ENCODE measurements at places on chromosomes 5 and 9.

- no peak for DNase-seq
Observed at GRCh38 chr5:2879701-2880100, 128.2 kb upstream of the IRX2 start.

DNA sequence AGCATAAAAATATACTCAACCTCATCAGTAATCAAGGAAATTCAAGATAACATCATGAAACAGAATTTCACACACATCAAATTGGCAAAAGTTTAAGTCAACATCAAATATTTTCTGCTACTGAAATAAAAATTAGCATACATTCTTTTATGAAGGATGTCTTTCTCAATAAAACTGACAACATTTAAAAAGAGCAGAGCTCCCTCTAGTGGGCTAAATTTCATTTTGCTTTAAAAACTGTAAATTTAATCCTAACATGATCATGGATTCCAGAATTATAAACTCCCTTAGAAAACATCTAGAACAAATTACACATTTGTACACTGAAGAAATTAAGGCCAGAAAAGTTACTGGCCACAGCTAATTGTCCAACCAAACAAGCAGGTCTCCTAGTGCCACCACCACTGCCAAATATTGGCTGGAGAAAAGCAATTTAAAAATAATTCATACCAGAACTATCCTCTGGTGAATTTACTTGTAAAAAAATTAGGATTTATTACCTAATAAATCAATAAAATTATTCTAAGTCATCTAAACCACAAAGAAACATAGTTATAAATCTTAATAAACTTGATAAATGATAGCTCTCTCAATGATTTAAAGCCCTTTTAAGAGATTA is 31.2 kb downstream of the DEPDC1B start:
- no peak for DNase-seq

GRCh38 chr5:90709323-90710155 is 150.9 kb downstream of the ADGRV1 start:
- no peak for DNase-seq

DNA sequence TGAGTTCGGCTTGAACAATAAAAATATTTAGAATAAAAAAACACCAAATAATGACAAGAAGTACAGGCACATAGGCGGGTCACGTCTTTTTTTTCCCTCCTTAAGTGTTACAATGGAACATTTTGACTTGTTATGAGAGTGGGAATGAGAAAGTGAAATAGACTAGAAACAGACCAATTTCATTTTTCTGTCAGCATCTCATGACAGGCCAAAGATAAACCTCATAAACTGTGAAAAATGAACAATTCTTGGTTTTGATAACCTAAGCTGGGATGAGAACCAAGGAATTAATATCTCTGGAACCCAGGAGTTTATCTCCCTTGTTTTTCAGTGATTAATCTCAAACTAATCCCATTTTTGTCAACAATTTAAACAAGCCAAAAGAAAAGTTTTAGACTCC is 299.5 kb downstream of the SLIT3 start:
- no peak for DNase-seq

DNA sequence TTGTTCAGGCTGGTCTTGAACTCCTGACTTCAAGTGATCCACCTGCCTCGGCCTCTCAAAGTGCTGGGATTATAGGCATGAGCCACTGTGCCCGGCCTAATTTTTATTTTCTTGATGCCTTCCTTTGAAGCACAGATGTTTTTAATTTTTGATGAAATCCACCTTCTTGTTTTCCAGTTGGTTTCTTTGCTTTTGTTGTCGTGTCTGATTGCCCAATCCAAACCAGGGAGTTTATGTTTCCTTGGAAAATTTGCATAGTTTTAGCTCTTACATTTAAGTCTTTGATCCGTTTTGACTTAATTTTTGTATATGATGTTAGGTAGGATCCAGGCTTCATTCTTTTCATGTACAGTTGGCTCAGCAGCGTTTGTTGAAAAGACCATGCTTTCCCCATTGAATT is 15.2 kb downstream of the EHMT1 start:
- no peak for DNase-seq

DNA sequence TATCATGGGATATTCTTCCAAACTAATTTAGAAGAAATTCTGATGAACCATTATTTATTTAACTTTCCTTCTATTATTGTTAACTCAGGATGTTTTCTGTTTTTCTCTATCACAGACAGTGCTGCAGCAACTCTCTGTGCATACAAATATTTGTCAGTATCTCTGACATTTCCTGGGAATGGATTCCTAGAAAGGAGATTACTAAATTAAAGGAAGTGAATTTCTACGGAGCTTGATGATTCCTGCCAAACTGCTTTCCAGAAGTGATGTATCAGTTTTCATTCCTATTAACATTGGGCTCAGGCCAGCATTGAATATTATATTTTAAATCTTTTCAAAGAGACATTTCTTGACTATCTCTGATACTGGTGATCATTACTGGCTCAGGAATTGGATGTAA is 26.0 kb upstream of the MAST4 start:
- no peak for DNase-seq

- DNase-seq = peak; percentile 28
Observed at GRCh38 chr5:142015781-142016533, 3.1 kb upstream of the GNPDA1 start.

GRCh38 chr5:87746341-87746740 is 333.6 kb upstream of the CCNH start:
- no peak for DNase-seq

DNA sequence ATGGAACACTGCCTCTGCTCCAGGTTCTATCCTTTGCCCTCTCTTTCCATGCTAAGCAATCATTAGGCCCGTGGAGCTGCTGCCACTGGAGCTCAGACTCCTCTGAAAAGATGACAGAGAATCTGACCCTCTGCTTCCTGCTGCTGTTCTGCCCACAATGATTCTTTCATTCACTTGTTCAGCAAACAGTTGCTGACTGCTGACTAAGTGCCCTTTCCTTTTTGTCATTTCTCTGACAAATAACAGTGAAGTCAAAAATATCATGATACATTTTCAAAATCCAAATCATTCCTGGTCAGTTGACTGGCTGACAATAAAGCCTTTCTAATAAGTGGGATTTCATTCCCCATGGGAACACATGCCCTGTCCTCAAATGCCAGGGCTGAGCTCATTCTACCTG is 110.1 kb downstream of the SIL1 start:
- DNase-seq = no peak

DNA sequence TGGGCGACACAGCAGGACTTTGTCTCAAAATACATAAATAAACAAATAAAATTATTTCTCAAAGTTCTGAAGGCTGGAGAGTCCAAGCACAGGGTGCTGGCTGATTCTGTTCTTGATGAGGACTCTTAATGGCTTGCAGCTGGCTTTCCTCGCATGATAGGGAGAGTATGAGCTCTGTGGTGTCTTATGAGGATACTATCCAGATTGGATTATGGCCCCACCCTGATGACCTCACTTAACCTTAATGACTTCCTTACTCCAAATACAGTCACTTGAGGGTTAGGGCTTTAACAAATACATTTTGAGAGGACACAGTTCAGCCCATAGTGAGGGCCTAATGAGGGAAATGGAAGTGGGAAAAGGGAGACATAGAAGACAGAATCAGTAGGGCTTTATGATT is 87.7 kb downstream of the FOCAD start:
- DNase-seq = no peak

- DNase-seq = no peak
Observed at GRCh38 chr5:1887588-1888360, 5.0 kb upstream of the IRX4 start.

DNA sequence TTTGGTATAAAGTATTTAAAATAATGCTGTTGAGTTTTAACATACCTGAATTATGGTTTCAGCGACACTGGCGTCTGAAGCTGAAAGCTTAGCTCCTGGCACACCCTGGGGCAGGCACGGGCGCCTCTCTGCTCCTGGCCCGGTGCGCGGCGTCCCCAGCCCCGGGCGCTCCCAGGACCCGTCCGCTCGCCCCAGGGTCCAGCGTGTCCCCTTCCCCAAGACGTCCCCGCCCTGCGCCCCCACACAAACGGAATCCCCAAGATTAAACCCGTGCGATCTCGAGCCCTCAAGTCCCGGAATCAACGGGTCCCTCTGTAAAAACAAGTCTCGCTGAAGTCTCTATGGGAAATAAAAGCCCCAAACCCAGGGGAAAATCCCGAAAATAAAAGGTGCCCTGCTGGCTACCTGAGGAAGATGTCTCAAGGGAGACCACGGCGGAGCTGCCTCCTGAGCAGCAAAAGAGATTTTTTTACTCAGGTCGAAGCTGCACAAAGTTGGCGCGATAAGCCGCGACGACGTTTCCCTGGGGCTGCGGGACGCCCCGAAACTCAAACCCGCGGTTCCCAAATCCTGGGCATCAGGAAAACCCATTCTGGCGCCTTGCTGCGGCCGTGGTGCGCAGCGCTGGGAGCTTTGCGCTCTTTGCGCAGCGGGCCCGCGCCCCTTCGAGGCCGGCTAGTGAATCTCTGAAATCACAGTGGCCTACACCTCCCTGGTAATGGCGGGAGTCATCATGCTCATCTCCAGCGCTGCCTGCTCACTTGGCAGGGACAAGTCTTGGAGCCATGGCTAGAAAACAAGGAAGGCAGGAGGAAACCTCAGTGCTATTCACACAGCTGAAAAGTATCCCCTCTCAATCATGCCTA is 6.3 kb upstream of the IFNA8 start:
- DNase-seq = no peak

DNA sequence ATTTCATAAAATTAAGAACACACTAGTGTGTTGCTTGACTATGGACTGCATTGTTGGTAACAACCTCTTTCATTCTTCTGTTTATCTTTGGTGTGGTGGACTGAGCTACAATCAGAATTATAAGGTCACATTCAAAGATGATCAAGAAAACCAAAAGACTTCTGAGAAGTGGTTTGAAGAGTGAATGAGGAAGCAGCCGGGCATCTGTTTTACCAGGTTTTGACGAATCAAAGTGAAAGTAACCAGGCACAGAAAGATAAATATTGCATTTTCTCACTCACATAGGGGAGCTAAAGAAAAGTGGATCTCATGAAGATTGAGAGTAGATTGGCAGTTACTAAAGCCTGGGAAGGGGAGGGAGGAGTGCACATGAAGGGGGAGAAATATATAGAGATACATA is 589.1 kb downstream of the ZNF608 start:
- DNase-seq = no peak

DNA sequence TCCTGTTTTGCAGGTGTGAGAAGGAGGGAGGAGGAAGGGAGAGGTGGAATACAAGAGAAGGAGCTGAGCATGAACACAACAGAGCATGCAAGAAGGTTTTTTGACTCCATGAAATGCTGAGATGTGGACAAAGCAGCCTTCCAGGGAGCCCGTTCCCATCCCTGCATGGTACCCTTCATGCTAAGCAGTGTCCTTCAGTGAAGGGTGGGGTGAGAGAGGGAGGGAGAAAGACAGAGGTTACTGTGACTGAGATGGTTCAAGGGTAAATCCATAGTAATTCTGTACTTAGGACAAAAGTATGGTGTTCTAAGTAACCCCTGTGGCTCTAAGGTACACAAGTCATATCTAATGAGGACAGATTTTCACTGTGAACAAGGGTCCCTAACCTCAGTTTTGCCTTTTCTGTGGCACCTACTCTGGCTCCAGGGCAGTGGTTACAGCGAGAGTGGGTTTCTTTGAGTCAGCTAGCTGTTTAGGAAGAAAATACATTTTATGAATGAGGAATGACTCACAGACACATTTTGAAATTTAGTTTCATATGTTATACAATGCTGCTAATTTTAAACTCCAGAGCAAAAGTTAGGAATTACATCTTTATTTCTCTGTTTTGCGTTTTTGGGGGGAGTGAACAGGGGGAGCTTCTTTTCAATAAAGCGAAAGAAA is 184.9 kb upstream of the SLC12A2 start:
- no peak for DNase-seq

DNA sequence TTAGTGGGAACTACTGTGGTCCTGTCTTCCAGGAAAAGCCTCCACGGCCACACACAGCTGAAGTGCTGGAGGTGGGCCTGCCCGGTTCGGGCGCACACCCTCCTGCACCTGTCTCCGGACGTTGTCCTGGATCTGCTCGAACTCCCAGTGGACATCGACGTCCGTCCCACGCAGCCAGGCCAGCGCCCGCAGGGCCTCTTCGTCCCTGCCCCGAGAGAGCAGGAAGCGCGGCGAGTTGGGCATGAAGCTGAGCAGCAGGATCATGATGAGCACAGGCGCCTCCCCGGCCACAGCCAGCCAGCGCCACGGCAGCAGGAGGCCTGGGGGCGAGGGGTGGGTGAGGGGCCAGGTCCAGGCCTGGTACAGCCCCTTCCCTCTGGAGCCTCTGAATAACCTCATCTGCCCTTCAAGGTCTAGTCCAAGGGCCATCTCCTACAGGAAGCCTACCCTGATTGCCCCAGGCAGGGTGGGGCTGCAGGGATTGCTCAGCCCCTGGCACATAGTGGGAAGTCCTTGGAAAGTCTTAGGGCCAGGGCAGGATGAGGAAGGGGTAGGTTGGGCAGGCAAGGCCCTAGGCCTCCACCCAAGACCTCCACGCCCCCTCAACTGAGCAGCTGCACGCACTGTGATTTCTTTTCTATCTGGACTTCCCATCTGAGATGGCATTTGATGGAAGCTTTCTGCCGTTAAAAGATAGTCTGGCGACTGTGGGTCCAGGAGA is 3.4 kb downstream of the SLC2A6 start:
- no peak for DNase-seq

GRCh38 chr5:149240354-149240998 is 31.2 kb upstream of the AFAP1L1 start:
- no peak for DNase-seq

DNA sequence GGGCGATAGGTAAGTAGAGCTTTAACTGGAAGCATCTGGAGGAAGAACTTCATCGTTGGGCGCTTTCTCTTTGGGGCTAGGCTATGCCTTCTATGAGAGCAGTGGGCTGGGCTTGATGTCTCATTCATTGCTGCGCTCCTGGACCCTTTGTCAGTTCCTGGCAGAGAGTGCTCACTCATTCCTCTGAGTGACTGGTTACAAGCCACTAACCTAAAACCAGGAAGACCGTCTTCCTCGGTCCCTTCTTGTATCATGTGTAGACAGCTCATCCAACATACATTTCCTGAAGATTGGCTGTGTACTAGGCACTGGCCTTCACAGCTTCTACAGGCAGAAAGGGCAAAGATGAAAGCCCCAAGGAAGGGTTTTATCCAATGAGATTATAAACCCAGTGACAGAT is 6.4 kb downstream of the SWI5 start:
- DNase-seq = no peak

DNA sequence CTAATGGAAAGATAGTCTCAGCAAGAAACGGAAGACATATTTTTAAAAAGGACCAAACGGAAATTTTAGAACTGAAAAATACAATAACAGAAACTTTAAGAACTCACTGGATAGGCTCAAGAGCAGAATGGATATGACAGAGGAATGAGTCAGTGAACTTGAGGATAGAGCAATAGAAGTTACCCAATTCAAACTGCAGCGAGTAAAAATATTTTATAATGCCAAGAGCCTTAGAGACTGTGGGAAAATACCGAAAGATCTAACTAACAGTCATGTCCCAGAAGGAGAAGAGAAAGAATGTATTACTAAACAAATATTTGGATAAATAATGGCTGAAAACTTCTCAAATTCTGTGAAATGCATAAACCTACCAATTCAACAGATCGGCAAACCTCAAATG is 40.8 kb downstream of the ADAMTS2 start:
- DNase-seq = no peak

GRCh38 chr5:92629000-92629399 is 952.0 kb downstream of the NR2F1-AS1 start:
- no peak for DNase-seq

All from SIG-M5 (cell line).